ENCODE measurements at places on chromosomes 4 and X.
A peak's percentile ranks its signal among the peaks of the same experiment; 100 is the strongest.

- DNase-seq = no peak
These were observed 1080.3 kb downstream of the CCSER1 start for GRCh38 chr4:91207535-91207934.

DNA sequence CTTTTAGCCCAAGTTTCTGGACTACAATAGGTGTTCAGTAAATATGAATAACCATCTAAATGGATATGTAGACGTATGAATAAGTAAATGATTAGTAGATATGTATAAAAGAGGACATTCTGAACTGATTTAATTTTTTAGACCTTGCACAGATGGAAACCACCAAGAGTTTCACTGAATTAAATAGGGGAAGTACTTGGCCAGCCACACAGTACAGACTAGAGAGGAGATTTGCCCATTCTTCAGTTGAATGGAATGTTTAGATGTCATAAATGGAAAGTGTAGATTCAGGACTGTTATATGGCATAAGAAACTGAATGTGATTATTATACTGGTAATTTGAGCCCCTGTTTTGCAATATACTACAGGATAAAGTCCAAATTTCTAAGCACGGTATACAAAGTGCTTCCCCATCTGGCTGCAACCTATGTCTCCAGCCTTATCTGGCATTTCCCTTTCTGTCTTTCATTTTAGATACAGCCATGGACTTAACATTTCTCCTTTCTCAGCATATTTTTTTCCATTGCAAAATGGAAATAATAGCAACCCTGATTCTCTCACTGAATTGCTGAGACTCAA, 137.8 kb upstream of the HS3ST1 start:
- no peak for DNase-seq

GRCh38 chrX:110944311-110944750, 148.7 kb upstream of the CHRDL1 start:
- no peak for DNase-seq

DNA sequence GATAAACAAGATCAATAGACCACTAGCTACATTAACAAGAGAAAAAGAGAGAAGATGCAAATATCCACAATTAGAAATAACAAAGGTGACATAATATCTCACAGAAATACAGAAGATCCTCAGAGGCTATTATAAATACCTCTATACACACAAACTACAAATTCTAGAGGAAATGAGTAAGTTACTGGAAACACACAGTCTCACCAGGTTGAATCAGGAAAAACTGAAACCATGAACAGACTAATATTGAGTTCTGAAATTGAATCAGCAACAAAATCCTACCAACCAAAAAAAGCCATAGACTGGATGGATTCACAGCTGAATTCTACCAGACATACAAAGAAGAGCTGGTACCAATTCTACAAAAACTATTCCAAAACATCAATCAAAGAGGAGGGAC, 211.8 kb upstream of the CPEB2 start:
- DNase-seq = no peak

- no peak for DNase-seq
These were observed 166.7 kb downstream of the FAT4 start for GRCh38 chr4:125481334-125482045.

DNA sequence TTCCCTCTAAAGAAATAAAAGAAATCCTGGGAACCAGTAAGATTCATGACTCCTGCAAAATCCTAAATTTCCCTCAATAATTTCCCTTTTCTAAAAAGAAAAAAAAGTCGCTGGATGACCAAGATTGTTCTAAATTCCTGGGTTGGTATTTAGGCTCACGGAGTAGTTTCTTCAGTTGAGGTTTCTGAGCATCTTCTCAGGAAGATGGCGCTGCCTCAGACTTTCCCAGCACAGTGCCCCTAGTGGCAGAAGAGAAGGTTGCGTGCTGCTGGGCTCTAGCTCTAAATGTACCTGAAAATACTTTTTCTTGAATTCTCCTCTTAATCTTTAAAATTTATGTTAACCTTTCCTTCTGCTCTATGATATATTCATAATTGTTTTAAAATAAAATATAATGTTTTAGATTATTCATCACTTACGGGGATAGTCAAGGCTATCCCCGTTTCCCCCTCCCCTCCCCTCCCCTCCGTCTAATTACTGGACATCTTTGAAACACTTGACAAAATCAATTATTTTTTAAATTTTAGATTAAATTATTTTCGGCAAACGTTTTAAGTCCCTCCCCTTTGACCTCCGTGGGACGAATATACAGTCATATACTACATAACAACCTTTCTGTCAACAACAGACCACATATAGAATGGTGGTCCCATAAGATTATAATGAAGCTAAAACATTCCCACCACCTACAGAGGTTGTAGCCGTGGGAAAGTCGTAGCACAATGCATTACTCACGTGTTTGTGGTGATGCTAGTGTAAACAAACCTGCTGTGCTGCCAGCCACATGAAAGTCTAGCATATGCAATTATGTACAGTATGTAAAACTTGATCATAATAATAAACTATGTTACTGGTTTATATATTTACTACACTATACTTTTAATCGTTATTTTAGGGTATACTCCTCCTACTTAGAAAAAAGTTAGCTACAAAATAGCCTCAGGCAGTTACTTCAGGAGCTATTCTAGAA, 41.0 kb upstream of the GATB start:
- peak; percentile 39 for DNase-seq

- DNase-seq = no peak
These were observed 584.8 kb upstream of the INTU start for GRCh38 chr4:127047930-127048329.

DNA sequence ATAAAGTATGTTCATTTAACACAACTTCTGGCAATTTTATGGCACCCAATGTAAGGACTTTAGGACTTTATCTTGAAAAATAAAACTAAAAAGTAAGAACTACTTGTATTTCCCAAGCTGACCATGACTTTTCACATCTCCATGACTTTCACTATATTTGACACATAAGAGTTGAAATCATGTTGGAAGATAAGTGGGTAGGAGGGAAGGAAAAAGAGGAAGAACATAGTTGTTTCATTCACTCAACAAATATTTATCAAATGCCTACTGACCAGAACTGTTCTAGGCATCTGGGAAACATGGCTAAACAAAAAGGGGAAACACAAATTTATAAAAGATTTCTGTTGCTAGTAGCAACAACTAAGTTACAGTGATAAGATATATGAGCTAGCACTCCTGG, 16.0 kb downstream of the SCLT1 start:
- no peak for DNase-seq

- no peak for DNase-seq
These were observed 3.6 kb upstream of the PDE5A start for GRCh38 chr4:119632216-119632615.

DNA sequence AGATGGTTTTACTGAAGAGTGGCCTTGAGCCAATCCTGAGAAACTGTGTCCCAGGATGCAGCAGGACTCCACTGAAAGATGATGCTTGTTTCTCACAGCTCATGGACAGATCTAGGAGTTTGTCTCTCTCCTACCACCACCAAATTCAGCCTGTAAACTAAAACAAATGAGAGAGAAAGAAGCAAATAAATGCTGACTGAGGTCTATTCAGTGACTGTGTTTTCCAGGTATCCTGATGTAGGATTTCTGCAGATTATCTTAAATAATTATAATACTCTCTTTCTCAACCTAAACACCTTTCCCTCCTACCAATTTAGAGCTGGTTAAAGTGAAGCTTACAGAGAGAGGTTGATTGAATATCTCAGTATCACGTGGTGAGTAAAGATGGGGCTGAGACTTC, 599.6 kb upstream of the LCORL start:
- DNase-seq = no peak

- no peak for DNase-seq
These were observed 82.2 kb downstream of the SH3KBP1 start for GRCh38 chrX:19805046-19805690.

DNA sequence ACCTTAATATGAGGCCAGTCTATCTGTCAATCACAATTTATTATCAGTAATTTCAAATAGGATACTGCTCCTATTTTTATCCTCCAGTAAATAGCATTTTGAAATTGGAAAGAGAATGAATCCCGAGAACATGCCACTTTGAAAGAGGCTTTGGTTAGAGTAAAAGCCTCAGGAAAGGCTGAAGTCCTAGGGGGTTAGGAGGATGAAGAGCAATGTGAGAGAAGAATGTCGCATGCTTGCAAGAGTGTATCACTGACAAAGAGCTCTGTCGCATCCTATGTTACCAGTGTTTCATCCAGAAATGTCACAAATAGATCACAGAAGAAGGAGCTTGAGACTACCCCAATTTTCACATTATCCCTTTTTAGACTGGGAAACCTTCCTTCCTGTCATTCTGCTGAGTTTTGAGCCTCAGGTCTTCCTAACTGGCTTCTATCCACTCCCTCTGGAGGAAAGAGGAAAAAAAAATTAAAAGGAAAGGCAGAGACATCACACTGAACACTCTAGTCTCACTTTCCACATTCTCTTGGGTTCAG, 39.8 kb downstream of the GPM6A start:
- DNase-seq = no peak

DNA sequence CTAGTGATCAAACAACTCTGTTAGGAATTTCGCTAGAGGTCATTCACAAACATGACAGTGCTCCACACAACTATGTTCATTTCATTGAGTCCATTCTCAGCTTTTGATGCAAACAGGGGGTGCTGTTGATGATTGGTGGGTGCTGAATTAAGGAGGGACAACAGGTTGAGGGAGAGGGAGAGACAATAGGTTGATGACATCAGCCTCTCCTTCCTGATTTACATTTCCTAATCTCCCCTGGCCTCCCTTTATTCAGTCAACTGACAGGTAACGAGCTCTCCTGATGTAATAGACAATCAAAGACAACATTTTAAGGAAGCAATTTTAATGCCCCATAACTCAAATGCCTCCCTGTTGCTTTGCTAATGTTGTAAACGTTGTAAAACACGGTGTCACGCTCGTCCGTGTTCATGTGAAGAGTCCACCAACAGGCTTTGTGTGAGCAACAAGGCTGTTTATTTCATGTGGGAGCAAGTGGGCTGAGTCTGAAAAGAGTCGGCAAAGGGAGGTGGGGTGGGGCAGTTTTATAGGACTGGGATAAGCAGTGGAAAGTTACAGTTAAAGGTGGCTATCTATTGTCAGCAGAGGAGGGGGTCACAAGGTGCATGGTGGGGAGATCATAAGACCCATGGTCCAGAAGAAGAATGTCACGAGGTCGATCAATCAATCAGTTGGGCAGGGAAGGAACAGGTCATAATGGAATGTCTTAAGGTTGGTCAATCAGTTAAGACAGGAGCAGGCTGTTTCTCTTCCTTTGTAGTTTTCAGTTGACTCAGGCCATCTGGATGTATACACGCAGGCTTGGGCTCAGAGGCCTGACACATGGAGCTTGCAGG, 4.8 kb upstream of the GAR1 start:
- DNase-seq = peak; percentile 57

- DNase-seq = no peak
These were observed 1.6 kb downstream of the CXCL1 start for GRCh38 chr4:73870768-73871167.

GRCh38 chrX:1679238-1679637, 64.4 kb downstream of the ASMT start:
- no peak for DNase-seq

DNA sequence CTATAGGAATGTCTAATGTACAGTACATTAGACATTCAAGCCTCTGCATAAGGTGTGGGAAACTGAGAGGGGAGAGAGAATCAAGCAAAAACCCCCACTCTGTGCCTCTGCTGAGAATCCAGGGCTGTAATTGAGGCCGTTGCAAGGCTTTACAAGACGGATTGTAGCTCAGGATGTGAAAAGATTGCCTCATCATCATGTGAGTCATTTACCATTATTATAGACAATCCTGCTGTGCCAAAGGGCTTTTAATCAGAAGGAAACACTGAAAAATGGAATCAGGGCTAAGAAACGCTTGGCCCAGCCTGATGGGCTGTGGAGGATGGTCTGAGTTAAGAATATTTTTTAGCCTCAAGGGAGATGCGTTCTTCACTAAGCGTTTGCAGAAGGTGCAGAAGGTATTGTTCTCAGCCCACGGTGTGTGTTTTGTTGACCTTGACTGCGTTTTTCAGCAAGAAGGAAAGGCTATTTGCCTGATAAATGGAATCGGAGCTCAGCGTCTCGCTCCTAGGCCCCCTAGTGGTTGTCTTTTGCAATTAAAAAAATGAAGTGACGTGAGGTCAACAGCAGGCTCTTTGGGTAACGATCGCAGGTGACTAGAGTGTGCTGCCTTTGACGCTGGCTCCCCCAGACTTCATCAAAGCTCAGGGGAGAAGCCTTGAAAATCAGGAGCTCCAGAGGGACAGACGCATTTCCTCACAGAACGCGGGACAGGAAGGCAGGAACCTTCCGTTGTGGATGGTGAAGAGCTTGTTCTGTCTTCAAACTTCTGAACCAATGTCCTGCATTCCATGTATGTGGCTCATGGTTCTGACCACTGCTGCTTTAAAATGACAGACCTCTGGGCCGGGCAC, 18.1 kb upstream of the CHRNA9 start:
- peak; percentile 64 for DNase-seq

DNA sequence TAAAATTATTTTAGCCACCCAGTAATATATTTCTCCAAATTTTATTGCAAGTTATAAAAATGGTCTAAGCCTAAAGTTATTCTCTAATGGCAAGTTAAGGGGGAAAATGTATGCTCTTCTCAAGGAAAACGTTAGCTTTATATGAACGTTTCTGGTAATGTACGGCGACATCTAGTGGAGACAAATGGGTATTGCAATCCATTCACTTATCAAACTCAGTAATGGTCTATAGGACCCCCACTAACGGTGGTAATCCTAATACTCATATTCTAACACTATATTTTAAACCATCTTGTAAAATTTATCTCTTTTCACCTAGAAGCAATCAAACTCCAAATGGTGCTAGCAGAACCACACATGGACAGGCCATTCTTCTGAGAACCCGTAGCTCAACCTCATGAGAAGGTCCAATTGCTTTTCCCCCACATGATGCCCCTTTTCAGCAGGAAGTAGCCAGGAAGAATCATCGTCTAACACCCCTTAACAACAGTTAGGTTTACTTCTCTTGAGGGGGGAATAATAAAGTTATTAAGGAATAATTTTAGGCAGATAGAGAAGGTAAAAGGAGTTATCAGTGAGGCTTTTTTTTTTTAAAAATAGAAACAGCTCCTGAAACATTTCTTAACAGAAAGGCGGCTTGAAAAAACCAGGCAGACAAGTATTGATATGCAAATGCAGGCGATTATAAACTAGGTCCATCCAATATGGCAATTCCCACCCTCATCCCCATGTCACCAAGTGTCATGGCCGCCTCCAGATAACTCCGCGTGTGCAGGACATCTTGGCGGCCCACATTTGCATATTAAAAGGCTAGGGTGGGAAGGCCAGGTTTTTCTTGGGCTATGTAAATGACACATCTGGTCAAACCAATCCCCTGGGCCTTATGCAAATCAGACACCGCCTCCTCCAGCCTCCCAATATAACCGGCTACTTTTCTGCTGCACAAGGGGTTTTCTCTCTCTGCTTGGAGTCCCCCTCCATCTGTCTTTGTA, 35.0 kb downstream of the NUDT11 start:
- DNase-seq = no peak

- no peak for DNase-seq
These were observed 65.0 kb upstream of the DDX60 start for GRCh38 chr4:168383510-168383909.
